ENCODE measurements at places on chromosomes 16 and 17.
A peak's percentile ranks its signal among the peaks of the same experiment; 100 is the strongest.

DNA sequence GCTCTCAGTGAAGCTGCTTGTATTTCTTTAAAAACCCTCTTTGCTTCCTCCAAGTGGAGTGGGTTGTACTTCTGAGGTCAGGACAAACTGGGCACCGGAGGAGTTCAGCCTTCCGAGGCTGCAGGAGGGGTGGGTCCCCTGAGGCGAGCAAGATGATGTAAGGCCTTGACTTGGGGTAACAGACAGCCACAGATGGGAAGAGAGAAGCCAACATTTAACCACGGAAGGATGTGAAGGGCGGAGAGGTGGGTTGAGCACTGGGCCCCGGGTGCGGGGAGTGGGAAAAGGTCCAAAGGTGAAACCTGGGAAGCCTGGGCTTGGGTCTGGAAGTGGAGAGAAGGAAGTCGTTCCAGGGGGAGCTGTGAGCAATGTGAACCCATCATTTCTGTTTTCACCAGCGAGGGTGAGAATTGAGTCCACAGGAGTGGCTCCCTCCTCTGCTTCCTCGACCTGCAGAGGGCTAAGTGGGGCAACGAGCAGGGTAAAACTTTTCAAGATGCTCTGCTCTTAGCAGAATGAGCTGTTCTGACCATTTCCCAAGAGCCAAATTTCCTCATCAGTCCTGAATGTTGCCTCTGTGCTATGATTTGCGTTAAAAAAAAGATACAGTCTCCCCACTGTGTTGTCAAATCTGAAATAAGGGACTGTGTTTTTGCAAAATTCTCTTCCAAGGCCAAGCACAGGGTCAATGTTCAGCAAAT is 137.7 kb upstream of the CRHR1 start:
- DNase-seq, result no peak

DNA sequence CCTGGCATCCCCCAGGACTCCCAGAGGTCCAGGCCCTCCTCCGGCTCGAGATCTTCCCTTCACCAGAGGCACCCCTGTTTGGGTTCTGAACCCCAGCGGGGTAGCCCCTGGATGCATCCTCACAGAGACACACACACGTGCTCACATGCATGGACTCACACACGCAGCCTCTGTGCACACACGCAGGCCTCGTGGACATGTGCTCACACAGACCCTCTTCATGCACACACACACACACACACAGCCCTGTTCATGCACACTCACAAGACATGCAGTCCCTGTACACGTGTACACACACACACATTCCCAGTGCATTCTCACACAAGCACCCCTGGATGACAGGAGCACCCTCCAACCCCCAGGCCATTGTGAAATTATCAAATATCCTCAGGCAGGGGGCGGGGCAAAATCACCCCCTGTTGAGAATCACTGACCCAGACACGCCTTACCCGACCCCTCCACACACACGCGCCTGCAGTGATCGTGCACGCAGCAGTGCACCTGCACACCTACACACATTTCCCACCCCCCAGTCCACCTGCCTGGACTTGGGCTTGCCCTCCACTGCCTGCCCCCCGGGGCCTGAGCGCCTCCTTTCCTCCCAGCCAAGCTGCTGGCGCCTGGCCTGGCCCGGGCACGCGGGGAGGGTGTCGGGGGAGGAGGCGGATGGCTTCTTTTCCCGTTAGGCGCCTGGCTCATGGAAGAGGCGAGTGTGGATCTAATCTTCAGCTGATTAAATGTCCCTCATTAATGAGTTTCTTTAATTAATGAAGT is 62.6 kb downstream of the ENGASE start:
- DNase-seq, result no peak

DNA sequence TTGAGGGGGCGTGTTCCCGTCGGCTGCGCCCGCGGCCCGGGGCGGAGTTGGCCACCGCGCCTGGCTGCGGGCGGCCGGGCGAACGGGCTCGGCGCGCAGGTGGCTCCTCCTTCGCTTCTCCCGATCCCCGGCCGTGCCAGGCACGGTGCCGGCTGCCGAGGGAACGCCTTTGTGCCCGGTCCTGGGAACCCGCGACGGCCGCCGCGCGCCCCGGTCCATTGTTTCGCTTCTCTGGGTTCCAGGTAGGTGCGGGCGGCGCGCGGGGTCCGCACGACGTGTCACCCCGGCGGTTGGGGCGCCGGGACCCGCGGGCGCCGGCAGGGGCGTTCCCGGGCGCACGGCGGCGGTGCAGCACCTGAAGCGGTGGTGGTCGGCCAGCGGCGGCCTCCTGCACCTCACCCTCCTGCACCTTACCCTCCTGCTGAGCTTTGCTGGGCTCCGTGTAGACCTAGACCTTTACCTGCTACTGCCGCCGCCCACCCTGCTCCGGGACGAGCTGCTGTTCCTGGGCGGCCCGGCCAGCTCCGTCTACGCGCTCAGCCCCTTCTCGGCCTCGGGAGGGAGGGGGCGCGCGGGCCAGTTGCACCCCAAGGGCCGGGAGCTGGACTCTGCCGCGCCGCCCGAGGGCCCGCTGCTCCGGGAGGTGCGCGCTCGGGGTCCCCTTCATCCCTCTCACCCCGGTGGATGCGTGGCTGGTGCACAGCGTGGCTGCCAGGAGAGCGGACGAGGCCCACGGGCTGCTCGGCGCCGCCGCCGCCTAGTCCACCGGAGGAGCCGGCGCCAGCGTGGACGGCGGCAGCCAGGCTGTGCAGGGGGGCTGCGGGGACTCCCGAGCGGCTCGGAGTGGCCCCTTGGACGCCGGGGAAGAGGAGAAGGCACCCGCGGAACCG is 99.9 kb downstream of the EFCAB13 start:
- DNase-seq, result no peak

GRCh38 chr17:41521574-41522261 is 3.0 kb upstream of the KRT15 start:
- DNase-seq, result no peak

DNA sequence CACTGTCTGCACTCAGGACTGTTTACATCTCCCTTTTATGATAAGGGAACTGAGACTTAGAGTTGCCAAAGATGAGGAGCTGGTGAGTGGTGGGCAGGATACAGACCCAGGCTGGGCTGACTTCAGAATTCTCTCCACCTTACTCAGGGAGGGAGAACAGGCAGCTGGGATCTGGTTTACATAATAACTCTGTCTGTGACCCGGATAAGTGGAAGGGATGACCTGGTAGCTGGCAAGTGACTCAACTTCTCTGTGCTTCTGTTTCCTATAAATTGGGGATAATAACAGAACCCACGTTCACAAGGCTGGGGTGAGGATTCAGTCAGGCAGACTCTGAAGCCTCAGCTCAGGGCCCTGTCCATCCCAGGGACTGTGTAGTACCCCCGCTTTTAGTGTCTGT is 2.6 kb downstream of the SNX20 start:
- DNase-seq, result no peak

- no peak for DNase-seq
These were observed 17.2 kb downstream of the CD300LB start for GRCh38 chr17:74513987-74514631.

DNA sequence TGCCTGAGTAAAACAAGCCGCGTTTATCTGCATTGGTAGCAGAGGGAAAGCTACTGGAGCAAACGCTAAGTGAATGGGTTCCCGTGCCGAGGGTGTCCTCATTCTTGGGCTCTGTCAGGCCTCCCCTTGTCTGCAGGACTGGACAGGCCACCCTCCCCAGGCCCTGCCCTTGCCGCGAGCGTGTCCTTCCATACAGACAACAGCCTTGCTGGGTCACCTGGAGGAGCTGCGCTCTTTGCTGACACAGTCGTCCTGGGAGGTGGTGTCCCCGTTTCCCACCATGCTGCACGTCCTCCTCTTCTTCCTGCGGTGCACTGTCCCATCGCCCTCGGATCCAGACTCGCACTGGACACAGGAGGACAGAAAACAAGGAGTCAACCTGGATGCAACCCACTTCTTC is 7.8 kb upstream of the MXRA7 start:
- no peak for DNase-seq

DNA sequence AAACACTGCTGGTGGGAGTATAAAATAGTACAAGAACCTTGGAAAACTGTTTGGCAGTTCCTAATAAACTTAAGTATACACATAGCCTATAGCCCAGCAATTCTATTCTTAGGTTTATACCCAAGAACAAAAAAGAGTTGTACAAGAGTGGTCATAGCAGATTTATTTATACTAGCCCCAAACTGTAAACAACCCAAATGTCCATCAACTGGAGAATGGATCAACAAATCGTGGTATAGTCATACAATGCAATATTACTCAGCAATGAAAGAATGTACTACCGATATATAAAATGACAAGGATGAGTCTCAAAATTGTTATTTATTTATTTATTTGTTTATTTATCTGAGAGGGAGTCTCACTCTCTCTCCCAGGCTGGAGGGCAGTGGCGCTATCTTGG is 23.1 kb downstream of the GNGT2 start:
- no peak for DNase-seq

- DNase-seq, result peak; percentile 19
These were observed 33.5 kb upstream of the BCO1 start for GRCh38 chr16:81204798-81205680.

DNA sequence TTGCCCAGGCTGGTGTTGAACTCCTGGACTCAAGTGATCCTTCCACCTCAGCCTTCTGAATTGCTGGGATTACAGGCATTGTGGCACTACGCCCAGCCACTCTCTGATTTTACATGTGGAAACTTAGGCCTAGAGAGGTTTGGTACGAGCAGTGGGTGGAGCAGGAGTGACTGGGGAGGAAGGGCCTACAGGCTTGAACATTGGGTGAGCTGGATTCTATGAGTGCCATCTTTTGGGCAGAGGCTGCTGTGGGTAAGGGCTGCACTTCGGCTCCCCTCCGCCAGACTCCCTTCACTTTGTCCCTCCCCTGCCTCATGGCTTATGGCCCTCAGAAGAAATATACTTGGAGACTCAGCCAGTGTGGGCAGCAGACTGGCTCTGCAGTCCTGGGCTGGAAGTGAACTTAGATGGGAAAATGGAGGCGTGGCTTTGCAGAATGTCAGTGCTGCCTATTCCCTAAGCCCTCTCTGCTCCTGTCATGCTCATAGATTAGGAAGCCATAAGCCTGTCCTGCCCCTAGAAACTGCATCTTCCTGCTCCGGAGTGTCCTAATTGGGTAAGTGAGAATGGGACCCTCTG is 9.5 kb upstream of the MRC2 start:
- DNase-seq, result no peak

GRCh38 chr17:70074236-70074830 is 692 bp upstream of the KCNJ16 start:
- no peak for DNase-seq

- no peak for DNase-seq
These were observed 153.4 kb downstream of the AXIN2 start for GRCh38 chr17:65408050-65408449.

- DNase-seq, result peak; percentile 10
These were observed 1.3 kb downstream of the GSPT1 start for GRCh38 chr16:11914210-11915113.

- DNase-seq, result no peak
These were observed 6.0 kb downstream of the CIITA start for GRCh38 chr16:10883004-10883403.

GRCh38 chr16:1674751-1675664 is 3.1 kb upstream of the JPT2 start:
- DNase-seq, result no peak

GRCh38 chr17:64781810-64782555 is 119.9 kb upstream of the SMURF2 start:
- no peak for DNase-seq
